ENCODE measurements at places on chromosomes 13 and 19.
A peak's percentile ranks its signal among the peaks of the same experiment; 100 is the strongest.

- DNase-seq = no peak
Observed at GRCh38 chr19:46746281-46747057, at the start of gene STRN4. STRN4 (minus strand) TSS chr19:46746450; CDS start chr19:46746430, 20 bp downstream.

DNA sequence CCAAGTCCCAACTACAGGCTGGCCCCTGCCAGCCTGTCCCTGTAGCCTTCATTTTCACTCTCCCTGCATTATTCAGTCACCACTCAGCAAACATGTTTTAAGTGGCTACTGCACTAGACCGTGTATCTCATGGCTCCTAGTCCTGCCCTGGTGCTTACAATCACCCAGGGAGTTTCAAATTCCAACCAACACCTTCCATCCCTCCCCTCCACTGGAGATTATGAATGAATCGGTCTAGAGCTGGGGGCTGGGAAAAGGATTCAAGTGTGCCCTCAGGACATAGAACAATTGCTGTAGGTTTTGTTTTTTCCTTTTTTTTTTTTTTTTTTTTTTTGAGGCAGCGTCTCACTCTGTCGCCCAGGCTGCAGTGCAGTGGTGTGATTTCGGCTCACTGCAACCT, 15.0 kb upstream of the TNFAIP8L1 start:
- no peak for DNase-seq

DNA sequence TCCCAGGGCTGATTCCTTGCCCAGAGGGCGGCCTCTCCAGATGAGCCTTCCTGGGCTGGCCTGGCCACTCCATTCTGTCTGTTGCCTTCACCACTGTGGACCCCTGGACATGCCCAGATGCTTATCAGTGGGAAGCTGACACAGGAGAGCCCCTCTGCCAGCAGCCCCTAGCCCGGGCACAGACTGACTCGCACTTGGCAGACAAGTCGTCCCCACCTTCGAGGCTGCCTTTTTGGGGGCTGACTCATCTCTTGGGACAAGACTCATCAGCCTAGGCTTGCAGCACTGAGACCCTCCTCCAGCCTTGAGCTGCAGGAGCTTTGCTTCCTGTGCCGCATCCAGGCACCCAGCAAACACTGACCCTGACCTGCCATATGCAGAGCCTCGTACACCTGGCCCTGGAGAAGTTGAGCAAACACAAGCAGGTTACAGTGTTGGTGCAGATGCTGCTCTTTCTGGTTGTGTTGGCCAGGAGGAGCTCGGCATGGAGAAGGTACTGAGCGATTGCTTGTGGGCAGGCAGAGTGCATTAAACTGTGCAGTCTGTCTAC, 8.1 kb downstream of the CHST8 start:
- DNase-seq = no peak

DNA sequence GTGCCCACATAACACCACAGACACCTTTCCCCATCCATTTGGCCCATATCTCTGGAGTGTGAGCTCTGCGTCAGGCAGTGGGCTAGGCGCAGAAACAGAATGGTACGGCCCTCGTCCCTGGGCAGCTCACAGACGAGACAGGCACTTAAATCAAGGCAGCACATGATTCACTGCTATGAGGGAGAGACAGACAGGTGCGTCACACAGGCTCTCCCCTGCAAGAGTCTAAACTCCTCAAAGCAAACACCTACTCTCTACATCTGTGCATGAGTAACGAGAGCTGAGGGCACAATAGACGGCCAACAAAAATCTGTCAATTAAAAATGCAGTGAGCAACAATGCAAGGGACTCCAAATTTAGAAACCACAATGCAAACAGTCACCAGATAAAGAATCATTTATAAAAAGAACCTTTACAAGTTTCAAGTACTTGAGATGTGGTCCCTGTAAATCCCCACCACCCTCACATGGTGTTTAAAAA, 348.9 kb downstream of the UQCRFS1 start:
- DNase-seq = no peak

DNA sequence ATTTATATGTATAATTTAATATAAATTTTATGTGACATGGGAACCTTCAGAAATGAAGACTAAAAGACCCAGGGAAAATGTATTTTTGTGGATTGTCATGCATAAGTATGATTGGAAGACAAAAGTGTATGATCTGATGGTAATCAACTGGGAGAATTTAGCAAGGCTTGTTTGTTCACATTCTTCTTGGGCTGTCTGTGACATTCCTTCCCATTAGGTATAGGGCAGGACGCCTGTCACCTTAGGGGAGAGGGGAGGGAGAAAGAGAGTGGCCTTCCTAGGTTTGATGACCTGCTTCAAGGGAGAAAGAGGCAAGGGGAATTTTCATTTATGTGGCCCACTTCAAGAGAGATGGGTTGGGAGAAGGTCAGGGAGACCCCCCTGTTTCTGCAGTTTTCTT, 22.4 kb downstream of the PIBF1 start:
- DNase-seq = no peak

- DNase-seq = no peak
Observed at GRCh38 chr19:29695765-29696564, 19.1 kb downstream of the C19orf12 start.

DNA sequence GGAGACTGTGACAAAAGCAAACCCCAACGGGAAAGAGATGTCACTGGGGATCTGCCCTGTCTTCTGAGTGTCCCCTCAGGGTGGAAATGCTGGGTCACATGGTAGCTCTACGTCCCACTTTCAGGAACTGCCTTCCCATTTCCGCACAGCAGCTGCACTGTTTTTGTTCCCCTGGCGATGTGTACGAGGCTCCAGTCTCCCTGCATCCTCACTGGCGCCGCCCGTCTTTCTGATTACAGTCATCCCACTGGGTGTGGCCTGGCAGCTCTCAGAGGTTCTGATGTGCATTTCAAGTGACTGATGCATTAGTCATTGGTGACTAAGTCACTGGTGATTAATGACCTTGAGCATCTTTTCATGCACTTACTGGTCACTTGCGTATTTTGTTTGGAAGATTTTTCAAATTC, 21.2 kb downstream of the PCID2 start:
- DNase-seq = peak; percentile 99

GRCh38 chr19:51668216-51668615, 21.6 kb upstream of the SIGLEC14 start:
- no peak for DNase-seq

DNA sequence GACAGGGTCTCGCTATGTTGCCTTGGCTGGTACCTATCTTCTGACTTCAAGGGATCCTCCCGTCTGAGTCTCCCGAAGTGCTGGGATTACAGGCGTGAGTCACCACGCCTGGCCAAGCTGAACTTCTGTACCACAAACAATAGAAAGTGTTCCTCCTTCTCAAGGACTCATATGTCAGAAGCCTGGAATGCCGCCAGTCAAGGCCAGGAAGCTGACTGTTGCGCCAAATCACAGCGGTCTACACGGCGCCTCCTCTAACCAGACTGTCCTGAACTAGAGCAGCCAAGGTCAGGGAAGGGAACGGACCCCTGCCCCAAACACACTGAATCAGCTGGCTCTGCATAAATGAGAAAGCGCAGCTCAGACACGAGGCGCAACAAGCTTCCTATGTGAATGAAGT, 14.6 kb downstream of the RAB20 start:
- peak; percentile 87 for DNase-seq

DNA sequence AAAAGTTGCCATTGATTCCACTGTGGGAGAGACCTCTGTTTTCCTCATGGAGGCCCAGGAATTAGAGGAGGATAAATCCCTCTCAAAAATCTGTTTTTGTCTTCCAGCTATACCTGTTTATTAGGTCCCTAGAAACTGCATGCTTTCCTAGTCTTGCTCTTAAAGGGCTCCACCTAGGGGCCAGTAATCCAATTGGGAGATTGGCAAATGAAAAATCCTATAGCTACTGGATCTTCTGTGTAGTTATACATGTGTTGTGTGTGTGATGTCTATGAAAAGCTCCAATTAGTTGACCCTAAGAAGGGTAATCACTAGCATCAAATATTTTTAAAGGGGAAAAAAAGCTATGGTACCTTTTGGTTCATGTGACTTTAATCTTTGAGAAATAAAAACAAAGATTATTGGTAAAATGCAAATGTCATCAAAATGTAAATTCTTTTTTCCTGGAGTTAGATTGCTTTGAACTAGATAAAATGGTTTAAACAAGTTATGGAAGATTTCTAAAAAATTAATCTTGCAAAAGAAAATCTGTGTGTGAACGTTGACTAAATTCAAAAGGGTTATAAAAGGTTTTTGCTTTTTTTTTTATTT, 63.4 kb upstream of the C1QTNF9B start:
- DNase-seq = peak; percentile 28

DNA sequence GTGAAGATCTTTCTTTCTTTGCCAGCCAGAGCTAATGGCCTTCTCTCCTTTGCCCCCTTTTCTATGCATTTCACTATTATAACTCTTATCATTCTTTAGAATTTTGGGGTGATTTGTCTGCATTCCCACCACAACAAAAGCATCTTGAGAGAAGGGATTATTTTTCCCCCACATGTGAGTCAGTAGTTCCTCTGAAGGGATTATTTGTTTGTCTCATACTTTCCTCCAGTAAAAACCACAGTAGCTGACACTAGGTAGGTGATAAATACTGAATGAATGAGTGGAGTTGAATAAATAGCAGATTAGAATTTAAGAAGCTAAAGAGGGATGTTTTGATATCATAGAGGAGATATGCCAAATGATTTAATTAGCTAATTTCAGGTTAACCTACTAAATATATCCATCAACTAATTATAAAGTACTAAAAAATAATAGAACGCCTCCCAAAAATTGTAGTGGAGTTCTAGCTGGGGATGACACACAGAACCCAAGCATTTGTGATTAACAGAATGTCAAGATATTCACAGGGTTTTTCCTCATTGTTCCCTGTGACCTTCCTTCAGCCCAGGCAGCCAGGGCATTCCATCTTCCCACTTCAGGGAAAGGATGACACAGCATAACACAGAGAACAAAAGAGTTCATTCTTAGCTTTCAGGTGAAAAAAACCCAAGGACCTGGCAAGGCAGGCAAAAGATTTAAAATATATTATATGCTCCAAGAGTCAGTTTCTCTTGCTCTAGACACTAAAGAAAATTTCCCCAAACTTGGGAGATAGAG, 3.5 kb upstream of the TBC1D4 start:
- DNase-seq = no peak

DNA sequence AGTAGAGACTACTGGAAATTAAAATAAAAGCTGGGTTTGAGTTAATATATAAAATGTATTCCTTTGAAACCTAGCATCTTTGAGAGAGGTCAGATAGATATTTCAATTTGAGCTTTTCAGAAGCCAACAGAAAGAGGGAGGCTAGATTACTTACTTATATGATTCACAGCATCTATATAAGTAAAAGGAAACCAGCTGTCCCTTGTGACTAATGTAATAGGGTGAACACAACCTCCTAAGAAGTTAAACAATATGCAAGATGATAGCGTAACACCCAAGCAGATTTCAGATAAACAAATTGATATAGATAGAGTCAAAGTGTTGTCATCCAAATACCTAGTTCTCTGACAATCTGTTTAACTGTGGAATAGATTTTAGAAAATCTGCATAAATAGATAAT, 393.5 kb upstream of the GPC6 start:
- DNase-seq = no peak

DNA sequence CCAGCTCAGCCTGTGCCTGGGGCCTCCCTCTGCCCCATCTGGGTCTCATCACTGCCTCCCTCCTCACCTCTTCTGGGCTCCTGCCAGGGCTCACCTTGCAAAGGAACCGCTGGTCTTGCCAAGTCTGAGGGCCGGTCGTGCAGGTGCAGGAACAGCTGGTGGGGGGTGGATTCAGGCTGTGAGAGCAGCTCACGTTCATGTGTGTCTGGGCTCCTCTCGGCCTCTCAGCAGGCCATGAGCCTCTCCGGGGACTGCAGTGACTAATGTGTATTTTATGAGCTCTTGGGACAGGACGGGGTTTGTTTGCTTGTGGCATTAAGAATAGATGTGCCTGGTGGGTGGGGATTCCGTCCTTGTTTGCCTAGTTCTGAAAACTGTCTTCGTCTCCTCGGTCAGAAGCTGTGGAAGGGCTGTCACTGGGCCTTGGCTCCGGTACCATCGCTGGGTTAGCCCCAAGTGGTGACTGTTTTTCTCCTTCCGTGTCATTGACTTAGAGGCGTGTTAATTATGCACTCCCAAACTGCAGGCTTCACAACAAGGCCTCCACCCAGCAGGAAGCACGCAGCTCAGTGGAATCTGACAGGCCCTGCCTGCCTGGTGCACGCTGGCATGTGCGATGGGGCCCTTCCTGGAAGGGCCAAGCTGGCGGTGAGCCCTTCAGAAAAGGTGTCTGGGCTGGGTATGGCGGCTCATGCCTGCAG, 77.6 kb downstream of the KDM4B start:
- DNase-seq = no peak

- no peak for DNase-seq
Observed at GRCh38 chr13:41487222-41487621, 29.9 kb downstream of the RGCC start.

DNA sequence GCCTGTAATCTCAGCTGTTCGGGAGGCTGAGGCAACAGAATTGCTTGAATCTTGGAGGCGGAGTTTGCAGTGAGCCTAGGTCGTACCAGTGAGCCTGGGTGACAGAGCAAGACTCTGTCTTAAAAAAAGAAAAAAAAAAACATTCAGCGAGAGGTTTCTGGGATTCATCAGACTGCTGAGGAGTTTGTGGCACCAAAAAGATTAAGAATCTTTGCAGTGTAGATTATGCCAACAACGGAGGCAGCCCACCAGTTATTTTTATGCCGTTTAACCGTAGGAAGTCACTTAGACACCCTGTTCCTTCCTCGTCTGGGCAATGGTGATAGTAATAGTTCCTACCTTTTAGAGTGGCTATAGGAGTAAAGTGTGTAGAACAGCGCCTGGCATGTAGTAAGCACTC, 2.5 kb downstream of the COX6B1 start:
- no peak for DNase-seq

GRCh38 chr13:71089056-71089455, 777.9 kb downstream of the DACH1 start:
- DNase-seq = no peak

DNA sequence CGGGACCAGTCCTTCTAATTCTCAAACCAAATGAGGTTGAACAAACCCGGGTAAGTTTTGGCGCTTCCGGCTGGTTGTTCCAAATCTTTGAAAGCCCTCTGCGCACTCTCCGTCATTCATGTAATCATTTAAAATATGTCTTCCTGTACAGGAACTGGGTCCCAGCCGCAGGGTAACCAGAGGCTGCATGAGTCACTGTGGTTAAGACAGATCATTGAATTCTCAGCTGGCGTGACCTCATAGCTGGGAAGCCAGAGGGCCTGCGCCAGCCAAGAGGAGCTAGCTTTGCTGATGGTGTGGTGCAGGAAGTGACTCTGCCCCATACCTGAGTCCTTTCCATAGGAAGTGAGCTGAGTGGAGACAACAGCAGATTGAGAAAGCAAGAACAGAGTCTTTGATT, 135.2 kb downstream of the TSHZ3 start:
- peak; percentile 90 for DNase-seq

GRCh38 chr13:75864718-75865117, 228.6 kb downstream of the LMO7 start:
- peak; percentile 37 for DNase-seq

DNA sequence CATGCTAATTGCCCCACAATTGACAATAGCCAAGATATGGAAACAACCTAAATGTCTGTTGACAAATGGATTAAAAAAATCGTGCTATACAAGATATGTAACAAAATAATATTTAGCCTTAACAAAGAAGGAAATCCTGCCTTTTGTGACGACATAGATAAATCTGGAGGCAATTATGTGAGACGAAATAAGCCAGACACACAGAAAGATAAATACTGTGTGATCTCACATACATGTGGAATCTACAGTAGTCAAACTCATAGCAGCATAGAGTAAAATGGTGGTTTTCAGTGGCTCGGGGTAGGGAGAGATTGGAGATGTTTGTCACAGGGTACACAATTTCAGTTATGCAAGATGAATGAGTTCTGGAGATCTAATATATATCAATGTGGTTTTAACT, 895.8 kb downstream of the SLITRK6 start:
- DNase-seq = no peak

Data from fibroblast of the conjunctiva (primary cell).